ENCODE measurements at places on chromosomes 3 and 15. TPM values are rescaled to one million over a fixed set of nuclear protein-coding genes. Genes with fewer than 3 reads are reported as not detected.

- peak; percentile 39 for DNase-seq
These were observed 67.4 kb downstream of the XXYLT1 start for GRCh38 chr3:195203606-195204005.

DNA sequence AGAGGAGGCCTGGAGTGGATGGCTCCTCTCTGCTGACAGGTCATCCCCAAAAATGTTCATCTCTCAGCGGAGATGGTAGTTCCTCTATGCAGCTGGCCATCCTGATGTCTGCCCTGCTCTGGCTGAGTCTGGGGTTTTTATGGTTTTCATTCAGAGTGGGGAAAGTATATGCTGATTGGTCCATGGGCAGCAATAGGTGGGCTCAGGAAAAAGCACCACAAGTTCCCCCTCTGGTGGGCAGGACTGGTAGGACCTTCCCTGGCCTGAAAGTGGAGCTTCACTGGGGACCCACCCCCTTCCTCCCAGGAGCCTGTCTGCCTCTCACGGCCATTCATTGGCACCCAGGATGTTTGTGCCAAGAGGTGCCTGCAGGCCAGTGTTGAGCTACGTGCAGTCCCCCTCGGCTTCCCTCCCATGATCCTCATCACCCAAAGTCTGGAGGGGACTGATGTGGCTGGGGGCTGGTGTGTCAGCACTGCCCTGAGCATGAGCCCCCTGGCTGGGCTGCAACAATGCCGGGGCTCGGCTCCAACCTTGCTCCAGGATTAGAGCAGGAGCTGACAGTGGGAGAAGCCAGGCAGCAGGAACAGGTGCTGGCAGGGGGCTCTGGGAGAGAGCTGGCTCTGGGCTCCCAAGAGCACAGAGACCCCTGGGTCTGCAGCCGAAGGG is 13.1 kb upstream of the BLOC1S6 start:
- no peak for DNase-seq

DNA sequence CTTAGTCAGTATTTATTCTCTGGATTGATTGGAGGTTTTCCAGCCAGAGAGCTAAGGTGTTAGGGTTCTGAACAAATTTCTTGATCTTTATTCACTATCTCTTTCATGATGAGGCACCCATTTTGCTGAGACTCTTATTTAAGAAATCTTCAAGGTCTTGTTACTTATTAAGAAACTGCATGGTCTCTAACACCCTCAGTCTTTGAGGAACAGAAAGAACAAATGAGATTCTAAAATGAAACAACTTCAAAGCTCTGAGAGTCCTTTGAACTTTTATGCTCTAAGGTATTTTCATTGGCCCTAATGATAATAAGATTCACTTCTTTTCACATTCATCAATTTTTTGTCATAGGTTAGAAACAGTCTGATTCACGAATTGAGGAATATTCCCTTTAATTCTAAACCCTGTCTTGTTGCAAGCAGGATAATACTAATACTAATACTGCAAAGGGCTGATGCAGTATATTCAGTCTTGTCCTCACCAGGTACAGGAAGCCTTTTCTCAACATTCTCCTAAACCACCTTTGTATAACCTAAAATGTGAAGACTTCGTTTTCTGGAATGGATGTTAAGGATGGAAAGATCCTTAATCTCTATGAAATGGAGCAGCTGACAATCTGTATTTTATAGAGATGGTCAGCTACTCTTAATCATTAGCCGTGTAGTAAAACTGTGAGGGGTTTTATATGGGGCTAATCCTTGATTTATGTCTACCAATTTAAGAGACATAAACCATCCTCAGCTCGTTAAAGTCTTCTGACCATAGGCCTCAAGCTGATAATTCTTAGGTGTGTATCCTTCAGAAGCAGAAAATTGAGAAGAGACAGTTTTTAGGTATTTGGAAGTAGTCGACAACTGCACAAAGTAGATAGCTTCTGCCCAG is 198.3 kb downstream of the OTOL1 start:
- peak; percentile 34 for DNase-seq

Gene SLC2A2
- total RNA-seq = 12.6 TPM

GRCh38 chr3:179067839-179068238 is 3.8 kb downstream of the ZMAT3 start:
- DNase-seq = no peak

- no peak for DNase-seq
These were observed 347 bp downstream of the HACL1 start for GRCh38 chr3:15601046-15601398.

Gene TMEM207
- total RNA-seq = not detected

DNA sequence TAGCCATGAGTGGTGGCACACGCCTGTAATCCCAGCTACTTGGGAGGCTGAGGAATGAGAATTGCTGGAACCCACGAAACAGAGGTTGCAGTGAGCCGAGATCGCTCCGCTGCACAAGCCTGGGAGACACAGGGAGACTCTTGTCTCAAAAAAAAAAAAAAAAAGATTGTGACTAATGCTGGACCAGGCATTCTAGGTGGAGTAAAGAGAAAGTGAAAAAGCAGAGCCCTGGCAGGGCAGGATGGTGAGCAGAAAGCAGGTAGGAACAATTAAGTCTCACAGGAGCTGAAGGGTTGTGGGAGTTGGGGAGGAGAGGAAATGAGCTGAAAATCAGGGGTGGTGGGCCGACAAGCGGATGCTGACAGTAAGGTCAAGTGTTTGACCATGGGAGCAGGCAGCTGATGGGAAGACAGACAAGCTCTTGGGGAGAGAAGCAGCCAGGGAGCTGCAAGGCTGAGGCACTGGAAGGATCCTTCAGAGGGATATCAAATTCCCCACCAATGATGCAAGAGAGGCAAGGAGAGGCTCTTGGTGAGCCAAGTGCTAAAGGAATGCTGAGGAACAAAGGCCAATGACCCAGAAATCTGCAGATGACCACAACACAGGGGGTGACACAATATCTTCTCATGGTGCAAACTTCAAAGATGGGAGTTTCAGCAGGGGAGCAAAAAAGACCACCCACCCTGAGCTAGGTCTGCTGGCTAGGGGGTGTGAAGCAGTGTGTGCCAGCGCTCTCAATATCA is 251.1 kb downstream of the ULK4 start:
- DNase-seq = no peak

Gene RHCG
- total RNA-seq = 1.5 TPM

Gene DUOXA2
- total RNA-seq = not detected

- DNase-seq = no peak
These were observed 51.2 kb upstream of the THRB start for GRCh38 chr3:24545887-24546286.

Gene PLAAT1
- total RNA-seq = 0.72 TPM

DNA sequence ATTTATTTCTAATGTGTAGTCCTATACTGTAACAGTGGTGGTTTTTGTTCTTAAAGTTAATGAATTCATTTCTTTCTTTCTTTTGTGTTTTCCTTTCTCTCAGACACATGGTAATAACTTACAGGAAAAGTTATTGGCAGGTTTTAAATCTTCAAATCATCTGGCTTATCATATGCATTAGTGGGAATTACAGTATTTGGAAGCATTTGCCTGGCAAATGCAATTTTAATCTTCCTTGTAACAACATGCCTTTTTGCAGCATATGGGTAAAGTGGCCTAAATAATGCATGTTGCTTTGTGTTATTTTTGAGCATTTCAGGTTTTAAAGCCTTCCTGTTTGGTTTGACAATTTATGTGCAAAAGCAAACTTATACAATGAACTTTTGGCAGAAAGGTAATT is 66.8 kb downstream of the GALK2 start:
- no peak for DNase-seq

DNA sequence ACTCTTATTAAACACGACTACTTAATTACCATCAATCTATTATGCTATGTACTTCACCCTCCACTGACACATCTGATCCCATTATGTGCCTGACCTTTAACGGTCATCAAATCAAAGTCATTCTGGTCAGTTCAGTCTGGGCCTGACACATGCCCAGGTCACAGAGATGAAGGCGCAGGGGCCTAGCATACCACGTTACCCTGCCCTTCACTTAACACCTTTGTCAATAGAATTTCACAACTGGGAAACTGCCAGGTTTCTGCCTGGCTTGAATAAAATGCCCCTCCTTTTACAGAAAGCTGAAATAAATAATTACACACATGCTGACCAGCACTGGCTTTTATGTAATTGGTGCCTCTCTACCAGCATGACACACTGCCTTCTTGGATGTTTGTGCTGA is 39.5 kb downstream of the MECOM start:
- DNase-seq = no peak

- DNase-seq = no peak
These were observed 118.9 kb downstream of the DPH6 start for GRCh38 chr15:35427091-35427490.

DNA sequence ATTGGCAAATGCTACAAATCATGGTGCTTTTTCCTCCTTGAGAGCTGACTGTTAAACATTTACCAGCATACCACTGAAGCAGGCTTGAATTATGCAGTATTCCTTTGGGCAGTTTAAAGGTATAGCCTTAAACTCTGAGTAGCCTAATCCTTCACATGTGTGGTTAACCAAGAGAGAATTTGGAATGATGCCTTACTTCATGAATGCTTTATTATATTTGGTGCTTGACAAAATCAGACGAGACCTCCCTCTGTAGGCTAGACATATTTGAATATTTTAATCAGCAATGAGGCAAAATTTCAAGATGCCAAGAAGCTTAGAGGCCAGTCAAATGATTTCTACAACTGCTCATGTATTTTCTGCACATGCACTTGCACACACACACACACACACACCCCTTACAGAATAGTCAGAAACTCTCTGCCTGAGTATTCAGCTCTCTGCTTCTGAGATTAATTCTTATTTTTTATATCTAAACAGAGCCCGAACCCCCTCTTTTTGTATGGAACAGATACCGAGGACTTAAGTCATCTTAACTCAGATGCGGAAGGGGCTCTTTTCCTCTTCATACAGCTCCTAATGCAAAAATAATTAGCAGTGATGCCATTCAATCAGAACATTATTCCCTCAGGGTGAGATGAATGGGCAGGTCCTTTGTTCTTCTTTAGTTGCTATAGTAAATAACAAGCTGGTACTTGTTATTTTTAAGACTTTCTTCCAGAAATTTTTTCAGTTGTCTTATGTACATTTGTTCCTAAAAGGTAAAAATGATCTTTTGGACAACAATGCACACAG is 195.5 kb upstream of the TMC3 start:
- DNase-seq = peak; percentile 44

Gene GOLGA6L9
- 2.9 TPM for total RNA-seq

Gene IMPDH2
- 132 TPM for total RNA-seq

DNA sequence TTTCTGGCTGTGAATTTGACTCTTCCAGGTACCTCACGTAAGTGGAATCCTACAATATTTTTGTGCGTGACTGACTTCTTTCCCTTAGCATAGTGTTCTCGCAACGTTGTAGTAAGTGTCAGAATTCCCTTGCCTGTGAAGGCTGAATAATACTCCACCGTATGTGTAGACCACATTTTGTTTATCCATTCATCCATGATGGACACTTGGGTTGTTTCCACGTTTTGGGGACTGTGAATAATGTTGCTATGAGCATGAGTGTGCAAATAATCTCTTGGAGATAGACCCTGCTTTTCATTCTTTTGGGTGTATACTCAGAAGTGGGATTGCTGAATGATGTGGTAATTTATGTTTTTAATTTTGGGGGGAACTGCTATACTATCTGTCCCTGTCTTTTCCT is 82.2 kb downstream of the APBA2 start:
- DNase-seq = no peak

Gene CX3CR1
- 4.4 TPM for total RNA-seq

Gene HEXA
- 138 TPM for total RNA-seq

Gene SEMA3B
- 96.1 TPM for total RNA-seq

Gene ANKRD63
- not detected for total RNA-seq

GRCh38 chr3:138469874-138470273 is 35.5 kb downstream of the ESYT3 start:
- DNase-seq = no peak

Gene HTR3E
- not detected for total RNA-seq

GRCh38 chr15:57516327-57517029 is 75.2 kb upstream of the MYZAP start:
- no peak for DNase-seq

GRCh38 chr3:3744826-3745225 is 54.4 kb upstream of the LRRN1 start:
- DNase-seq = no peak

DNA sequence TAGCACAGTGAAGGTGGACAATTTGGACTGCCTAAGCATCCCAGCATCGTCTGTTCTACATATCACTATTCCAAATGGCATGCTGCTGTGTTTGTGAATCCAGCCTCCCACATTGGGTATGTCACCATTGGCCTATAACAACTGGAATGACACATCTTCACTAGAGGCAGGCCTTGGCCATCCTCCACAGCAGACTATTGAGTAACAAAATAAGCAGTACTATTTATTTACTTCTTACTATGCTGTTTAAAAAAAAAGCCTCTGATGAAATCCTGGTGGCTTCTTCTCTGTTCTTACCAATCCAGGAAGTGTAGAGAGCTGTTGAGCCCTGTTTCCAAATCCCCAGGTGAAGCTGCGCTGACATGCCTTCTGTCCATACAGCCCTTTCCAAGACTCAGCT is 30.6 kb upstream of the CERS3 start:
- no peak for DNase-seq

Gene TIMP4
- 7.6 TPM for total RNA-seq

Gene ZNF717
- total RNA-seq = 19.8 TPM

- DNase-seq = peak; percentile 59
These were observed 53.9 kb downstream of the BOC start for GRCh38 chr3:113265231-113265630.

- DNase-seq = no peak
These were observed 32.4 kb downstream of the GJD2 start for GRCh38 chr15:34722439-34722836.

Gene CPNE9
- total RNA-seq = 0.16 TPM

Gene CHST14
- total RNA-seq = 14.3 TPM

Gene GUCA1C
- total RNA-seq = not detected

DNA sequence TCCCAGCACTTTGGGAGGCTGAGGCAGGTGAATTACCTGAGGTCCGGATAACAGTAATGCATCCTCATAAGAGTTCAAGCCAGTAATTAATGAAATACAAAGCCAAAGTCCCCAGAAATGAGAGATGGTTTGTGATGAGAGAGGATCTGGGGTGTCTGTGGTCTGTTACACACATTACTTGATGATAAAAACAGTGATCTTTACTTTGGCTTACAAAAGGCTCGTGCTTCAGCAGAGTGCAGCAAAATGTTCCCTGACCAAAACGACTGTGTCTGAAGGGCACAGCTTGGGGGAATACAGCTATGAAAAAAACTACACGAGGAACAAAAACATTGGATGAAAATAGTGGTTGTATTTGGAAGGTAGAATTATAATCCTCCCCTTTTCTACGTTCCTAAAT is 40.9 kb downstream of the CRTC3 start:
- no peak for DNase-seq

GRCh38 chr3:14352002-14352627 is 50.3 kb upstream of the SLC6A6 start:
- no peak for DNase-seq

Gene MYO9A
- total RNA-seq = 132 TPM

DNA sequence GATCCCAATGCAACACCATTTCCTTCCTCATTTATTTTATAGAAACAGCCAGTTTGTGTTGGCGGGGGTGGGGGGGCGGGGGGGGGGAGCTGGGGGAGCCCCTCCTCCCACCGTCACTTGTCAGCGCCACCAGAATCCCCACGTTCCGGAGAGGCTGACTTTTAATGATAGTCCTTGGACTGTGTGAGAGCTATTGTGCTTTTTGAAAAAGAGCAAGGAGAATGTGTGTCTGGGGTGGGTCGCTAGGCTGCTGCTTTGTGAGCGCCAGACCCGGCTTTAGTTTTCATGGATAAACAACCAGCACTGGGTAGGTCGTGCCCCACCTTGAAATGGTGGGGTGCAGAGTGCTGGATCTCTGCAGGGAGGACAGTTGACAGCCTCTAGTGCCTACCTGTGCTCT is 135.0 kb upstream of the ONECUT1 start:
- no peak for DNase-seq

- DNase-seq = no peak
These were observed 488.5 kb downstream of the SHQ1 start for GRCh38 chr3:72359743-72360142.

- DNase-seq = no peak
These were observed 79.8 kb downstream of the RFTN1 start for GRCh38 chr3:16433701-16434151.

All from kidney (tissue), 22 donors.